HCEC 1CT (cell line): ENCODE measurements at places on chromosomes 3 and 15.

- DNase-seq = no peak
Observed at GRCh38 chr15:70340494-70340870, 242.8 kb upstream of the TLE3 start.

GRCh38 chr15:67156834-67157233, 91.4 kb downstream of the SMAD3 start:
- no peak for DNase-seq

DNA sequence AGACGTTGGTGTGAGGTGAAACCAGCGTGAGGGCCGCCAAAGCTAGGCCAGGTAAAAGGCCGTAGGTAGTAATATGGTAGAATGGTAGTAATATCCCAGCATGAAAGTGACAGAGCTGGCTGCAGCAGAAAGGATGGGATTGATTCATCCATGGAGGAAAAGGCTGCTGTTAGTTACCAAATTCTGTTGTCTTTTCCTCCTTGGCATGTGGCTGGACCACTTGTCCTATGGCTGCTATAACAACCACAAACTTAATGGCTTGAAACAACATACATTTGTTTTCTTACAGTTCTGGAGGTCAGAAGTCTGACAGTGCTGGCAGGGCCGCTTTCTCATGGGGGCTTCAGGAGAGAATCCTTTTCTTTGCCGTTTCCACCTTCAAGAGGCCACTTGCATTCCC, 47.8 kb upstream of the CHST2 start:
- no peak for DNase-seq

- DNase-seq = no peak
Observed at GRCh38 chr3:71441217-71441924, 142.2 kb downstream of the FOXP1 start.

DNA sequence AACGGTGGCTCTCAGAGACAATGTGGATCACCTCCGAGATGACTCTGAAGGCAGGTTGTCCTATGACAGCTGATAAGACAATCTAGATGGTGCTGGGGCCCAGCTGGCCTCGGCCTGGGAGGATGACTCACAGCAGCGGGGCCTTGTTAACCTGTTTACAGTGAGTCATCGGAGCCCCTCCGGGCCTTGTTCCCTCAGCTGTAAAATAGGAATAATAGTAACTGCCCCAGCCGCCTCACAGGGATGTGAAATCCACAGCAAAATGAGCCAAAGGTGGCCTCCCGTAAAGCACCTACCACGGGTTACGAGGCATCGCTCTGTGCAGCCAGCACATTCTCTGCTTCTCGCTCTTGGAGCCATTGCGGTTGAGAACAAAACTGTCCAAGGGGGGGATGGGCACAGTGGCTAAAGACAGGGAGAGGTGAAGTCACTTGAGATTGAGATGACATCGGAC, 88.6 kb upstream of the RASGRF1 start:
- DNase-seq = peak; percentile 16

GRCh38 chr3:183313351-183313750, 60.3 kb downstream of the B3GNT5 start:
- no peak for DNase-seq

GRCh38 chr3:50926868-50927267, 252.1 kb downstream of the DOCK3 start:
- DNase-seq = no peak

DNA sequence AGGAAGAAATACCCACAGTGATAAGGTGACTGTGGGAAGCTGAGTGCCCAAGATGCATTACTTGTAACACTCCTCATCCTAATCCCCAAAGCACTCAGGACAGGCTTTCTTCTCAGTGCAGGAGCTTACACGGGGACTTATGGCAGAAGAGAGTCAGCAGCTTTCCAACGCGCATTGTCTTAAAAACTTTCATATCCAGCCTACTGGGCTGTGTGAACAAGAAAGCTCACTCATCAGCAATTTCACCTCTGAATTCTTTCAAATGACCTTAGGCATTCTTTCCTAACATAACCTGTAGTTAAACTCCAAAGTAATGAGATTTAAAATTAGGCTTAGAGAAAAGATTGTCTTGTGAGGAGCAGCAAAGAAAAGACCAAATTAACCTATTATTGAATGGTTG, 132.3 kb downstream of the KCNAB1 start:
- DNase-seq = no peak

DNA sequence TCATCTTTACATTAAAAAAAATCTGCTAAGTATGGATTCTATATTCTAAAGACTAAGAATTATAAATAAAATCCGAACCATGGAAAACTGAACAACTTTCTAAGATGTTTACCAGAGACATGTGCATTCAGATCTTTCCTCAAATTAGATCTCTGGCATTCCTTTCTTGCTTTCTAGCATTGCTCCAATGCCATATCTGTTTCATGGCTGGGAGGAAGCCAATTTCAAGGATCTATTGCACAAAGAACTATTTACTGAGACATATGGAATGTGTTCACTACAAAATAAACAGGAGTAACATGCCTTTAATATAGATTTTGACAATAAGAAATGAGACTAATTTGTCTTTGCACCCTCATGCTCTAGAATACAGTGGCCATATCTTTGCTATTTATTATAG, 45.1 kb upstream of the NANOGP8 start:
- DNase-seq = no peak

DNA sequence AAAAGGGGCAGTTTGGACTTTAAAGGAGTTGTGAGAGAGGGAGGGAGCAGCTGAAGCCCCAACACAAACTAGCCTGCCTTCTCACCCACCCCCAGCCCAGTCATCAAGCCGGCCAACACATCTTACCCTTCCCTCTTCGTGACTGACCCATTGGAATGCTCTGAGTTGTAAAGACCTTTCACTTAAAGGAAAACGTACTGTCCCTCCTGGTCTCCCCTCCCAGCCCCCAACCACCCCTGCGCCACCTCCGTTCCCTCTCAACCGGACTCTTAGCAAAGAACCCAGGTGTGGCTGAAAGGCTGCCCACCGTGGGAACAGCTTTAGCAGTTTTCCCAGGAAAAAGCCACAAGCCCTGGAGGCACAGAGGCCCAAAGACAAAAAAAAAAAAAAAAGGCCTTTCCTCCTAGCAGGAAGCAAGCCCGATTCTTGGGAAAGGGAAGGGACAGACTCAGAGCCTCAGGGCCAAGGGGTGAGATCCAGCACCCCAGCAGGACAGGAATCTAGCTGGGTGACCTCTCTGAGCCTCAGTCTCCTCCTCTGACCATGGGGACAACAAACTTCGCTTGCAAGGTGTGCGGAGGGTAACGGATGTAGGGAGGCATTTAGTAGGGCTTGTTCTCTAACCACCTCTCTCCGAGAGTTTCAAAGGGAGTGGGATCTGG, 2.4 kb downstream of the CYP11A1 start:
- no peak for DNase-seq

DNA sequence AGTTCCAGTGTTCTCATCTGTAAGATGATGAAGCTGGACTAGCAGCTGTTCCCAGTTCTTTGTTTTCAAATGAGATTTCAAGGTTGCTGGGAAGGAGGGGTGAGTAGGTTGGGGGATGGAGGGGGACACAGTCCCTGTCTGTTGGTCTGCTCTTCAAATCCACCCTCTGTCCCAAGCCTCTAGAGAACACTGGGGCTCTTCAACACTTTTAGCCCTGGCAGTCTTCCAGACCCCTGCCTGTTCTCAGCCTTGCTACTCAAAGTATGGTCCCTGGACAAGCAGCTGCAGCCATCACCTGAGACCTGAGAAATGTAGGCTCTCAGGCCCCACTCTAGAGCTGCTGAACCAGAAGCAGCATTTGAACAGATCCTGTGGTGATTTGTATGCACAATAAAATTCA, 41.3 kb downstream of the NEK11 start:
- DNase-seq = no peak

- no peak for DNase-seq
Observed at GRCh38 chr3:13281507-13282357, 138.4 kb downstream of the NUP210 start.

GRCh38 chr3:101635954-101636798, 40.8 kb downstream of the ZBTB11 start:
- DNase-seq = peak; percentile 15

DNA sequence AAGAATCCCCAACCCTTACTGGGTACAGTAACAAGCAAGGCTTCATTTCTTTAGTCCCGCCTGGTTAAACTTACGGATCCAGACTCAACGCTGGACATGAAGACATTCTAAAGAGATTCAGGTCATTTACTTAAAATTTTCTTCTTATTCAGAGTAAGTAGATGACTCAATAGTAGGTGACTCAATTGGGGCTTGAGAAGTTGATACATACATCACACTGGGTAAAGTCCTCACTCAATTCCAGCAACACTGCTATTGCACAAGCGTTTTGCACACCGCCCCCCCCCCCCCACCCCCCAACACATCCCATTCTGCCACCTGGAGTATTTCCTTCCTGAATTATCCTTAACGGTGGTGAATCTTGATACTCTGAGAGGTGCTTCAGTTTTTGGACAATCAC, 610.0 kb downstream of the FOXP1 start:
- DNase-seq = peak; percentile 58

GRCh38 chr15:67064607-67065530, 533 bp upstream of the SMAD3 start:
- DNase-seq = no peak

- no peak for DNase-seq
Observed at GRCh38 chr3:169939751-169940150, 26.9 kb upstream of the SEC62 start.

GRCh38 chr3:38644662-38645053, 4.8 kb downstream of the SCN5A start:
- DNase-seq = no peak

DNA sequence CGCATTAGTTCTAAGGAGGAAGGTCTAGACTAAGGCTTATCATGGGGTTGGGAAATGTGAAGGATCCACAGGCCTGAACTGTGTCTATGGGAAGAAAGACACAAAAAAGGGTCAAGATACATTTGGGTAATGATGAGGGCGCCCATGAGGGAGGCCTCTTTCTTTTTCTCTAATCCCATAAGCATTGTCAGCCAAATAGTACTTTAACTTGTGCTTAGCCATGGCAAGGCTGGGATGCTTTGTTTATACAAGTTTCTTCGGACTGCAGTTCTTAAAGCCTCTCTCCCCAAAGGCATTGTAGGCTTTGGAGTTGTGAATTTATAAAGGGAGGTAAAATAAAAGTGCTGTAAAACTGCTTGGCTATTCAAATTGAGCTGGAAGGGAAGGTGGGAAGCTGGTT, 23.4 kb downstream of the ARMC8 start:
- DNase-seq = no peak

GRCh38 chr15:73894133-73894814, 20.9 kb downstream of the TBC1D21 start:
- DNase-seq = no peak

DNA sequence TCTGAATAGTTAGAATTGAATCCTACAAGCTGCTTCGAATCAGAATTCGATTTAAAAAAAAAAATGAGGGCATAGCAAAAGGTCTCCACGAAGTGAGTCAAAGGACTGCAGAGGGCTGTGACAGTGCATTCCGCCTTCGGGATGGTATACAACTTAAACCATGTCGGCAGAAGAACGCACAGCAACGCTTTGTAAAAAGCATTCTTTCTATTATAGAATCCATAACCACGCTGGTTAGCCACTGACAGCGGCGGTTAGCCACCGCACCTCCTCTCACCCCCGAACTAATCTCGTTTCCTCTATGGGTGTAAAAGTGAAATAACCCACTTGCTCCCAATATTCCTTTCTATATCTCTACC, 664 bp upstream of the PIK3CA start:
- no peak for DNase-seq

DNA sequence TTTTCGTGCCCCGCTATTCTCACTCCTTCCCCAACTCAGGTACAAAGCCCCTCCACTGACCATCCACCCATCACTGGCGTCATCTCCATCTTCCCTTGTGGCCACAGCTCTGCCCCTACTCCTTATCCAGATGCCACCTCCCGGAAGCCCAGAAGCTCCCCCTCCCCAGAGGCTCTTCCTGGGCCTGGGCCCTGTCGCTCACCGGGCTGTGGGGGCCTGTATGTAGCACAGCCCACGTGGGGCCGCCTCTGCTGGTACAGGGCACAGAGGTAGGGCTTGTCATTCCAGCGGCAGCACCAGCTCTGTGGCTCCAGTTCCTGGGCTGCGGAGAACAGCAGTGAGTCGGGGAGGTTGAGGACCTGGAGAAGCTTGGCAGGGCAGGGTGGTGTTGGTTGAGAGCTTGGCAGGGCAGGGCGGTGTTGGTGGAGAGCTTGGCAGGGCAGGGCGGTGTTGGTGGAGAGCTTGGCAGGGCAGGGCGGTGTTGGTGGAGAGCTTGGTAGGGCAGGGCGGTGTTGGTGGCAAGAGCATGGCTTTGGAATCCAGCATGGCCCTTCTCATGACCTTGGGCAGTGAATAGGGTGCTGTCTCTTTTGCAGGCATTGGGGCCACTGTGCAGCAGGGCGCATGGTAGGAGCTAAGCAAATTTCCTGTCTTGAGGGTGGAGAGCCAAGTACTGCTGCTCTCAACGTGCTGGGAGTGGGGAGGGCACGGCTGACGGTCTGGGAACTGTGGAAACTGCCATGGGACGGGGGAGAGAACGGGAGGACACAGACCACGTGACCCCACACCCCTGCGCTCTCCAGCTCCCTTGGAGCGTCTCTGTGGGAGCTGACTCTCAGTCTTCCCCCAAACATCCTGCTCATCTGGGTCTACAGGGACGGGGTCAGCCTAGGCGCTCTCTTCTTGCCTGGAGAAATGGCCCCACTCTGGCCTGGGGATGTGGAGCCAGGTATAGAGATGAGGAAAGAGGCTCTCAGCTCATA, 43.4 kb downstream of the MUC20 start:
- no peak for DNase-seq

- peak; percentile 85 for DNase-seq
Observed at GRCh38 chr3:27503526-27503925, 19.3 kb upstream of the SLC4A7 start.

GRCh38 chr3:194112120-194113106, 23.5 kb upstream of the HES1 start:
- DNase-seq = no peak

DNA sequence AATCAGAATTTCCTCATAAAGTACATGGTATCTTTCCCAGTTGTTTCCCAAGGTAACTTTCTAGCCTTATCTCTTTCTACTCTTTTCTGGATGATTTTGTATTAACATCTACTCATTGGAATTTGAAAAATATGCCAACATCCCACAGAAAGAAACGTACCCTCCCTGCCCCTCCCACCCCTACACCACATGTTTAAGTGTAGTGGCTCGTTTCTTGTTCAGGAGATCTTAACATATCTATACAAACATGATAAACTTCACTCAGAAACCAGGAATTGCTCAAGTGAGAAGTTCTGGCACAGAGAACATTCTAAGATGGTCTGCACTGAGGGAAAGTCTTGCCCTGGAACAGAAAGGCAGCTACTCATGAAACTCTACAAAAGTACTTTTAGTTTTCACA, 404.7 kb downstream of the SOX2 start:
- DNase-seq = no peak
